ENCODE measurements at places on chromosomes 3 and 15.
A peak's percentile ranks its signal among the peaks of the same experiment; 100 is the strongest.

DNA sequence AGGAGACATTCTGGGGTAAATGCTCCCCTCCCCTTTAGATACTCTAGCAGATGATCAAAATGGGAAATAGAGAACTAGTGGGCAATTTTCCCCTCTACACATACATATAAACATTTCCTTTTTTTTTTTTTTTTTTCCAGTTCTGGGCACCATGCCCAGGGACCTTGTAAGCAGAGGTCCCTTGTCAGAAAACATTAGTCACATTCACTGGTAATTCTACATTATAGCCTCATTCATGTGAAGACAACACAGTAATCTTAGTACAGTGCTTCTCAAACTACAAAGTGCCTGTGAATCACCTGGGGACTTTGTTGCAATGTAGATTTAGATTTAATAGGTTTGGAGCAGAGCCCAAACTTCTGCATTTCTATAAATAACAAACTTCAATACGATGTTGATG is 60.1 kb upstream of the ACTC1 start:
- DNase-seq = peak; percentile 79

DNA sequence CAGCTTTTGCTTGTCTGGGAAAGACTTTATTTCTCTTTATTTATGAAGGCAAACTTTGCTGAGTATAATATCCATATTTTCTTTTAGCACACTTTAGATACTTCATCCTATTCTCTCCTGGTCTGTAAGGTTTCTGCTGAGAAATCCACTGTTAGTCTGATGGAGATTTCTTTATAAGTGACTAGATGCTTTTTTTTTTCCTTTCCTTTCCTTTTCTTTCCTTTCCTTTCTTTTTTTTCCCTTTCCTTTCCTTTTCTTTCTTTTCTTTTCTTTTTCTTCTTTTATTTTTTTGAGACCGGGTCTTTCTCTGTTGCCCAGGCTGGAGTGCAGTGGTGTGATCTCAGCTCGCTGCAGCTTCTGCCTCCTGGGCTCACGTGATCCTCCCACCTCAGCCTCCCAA is 38.4 kb downstream of the TOPAZ1 start:
- DNase-seq = no peak

GRCh38 chr3:58048301-58048700 is 40.1 kb downstream of the FLNB start:
- no peak for DNase-seq

- DNase-seq = peak; percentile 4
These were observed 272.1 kb downstream of the BBX start for GRCh38 chr3:107794664-107795443.

GRCh38 chr3:120460181-120460790 is 9.5 kb upstream of the FSTL1 start:
- DNase-seq = no peak

DNA sequence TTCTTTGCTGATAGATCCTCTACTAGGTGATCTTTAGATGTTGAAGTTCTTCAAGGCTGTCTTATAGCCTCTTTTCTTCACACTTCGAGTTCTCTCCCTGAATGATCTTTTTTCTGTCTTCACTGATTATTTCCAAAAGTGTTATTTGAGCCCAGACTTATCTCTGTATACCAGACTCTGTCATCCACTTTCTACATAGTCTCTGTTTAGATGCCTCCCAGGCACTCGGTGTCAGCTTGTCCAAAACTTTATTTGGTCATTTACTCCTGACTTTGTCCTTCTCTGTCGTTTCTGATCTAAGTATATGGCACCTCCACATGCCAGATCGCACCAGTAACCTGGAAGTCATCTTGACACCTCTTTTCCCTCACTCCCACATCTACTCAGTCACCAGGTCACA is 27.6 kb downstream of the KLHL18 start:
- DNase-seq = no peak

DNA sequence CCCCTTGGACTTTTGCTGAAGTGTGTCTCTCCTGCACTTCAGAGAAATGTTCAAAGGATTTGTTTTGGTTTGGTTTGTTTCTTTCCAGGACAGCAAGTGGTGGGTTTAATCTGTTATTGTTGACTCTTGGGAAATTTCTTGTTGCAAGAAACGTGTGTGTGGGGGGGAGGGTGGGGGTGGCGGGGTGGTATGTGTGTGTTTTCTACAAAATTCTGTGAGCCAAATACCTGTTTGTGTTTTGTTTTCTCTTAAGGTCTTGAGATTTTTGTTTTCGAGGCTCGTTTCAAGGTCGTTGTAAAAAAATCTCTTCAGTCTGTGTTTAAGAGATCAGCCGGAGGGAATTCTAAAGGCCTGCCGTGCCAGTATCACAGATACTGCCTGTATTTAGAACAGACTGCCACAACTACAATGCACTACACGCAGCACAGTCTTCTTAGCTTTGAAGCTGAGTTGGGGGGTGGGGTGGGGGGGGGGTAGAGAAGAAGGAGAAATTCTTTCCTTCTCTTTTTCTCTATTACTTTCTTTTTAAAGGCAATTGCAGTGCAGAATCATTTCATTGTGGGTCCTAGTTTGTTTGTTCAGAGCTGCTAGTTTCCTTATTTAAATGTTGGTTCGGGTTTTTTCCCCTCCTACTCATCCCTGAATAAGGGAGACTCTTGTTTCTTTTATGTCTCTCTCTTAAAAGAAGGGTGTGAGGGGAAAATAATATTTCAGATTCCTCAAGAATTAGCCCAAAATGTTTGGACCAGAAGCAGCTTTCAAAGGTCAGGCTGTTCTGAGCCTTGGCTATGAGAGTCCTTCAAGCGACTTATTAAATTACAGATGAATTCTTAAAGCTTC is 1.4 kb upstream of the BCL6 start:
- DNase-seq = peak; percentile 49

GRCh38 chr3:114866430-114866829 is 280.7 kb downstream of the ZBTB20 start:
- no peak for DNase-seq

DNA sequence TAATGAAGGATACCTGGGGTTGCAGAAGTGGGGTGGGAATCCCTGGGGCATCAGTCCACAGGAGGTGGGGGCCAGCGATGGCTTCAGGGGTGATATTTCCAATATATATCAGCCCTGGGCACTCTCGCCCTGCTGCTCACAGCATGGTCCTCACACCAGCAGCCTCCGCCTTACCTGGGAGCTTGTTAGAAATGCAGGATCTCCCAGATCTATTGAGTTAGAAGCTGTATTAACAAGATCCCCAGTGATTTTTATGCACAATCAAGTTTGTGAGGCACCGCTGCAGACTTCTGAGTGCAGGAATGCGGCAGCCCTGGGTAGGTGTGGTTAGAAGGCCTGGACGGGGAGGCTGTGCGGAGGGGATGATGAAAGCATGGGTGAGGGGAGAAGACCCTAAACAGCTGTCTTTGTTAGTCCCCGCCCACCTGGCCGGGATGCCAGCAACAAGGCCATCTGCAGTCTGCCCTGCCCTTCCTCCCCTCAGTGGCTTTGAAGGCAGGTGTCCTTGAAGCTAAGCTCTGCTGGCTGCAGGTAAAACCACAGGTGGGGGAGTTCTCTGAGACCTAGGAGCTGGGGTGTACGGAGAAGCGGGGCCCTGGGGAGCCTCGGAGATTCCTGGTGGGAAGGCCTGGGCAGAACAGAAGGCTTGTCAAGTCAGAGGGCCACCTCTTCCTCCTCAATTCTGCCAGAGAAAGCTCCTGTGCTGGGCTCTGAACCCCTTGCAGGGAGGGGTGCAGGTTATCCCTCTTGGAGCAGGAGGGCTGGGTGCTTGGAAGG is 11.4 kb downstream of the FAM107A start:
- no peak for DNase-seq

DNA sequence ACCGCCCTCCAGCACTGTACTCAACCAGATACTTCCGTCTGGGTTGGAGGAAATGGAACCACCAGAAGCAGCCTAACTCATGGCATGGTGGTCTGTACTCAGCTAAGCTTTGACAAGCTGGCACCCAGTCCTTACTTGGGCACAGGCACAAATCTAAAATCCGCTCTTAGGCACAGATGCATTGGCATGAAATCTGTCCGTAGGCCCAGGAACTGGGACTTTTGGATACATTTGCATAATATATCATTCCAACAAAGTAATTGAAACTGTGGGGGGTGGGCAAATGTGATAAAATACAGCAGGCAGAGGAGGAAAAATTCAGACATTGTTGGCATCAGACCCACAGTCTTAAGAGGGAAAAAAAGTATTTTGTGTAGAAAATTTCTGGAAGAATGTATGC is 75.4 kb downstream of the C3orf85 start:
- DNase-seq = no peak

All from IMR-90 (cell line).